ENCODE measurements at places on chromosomes 5 and 9.

GRCh38 chr9:100730086-100730485, 152.2 kb downstream of the CAVIN4 start:
- DNase-seq = no peak

DNA sequence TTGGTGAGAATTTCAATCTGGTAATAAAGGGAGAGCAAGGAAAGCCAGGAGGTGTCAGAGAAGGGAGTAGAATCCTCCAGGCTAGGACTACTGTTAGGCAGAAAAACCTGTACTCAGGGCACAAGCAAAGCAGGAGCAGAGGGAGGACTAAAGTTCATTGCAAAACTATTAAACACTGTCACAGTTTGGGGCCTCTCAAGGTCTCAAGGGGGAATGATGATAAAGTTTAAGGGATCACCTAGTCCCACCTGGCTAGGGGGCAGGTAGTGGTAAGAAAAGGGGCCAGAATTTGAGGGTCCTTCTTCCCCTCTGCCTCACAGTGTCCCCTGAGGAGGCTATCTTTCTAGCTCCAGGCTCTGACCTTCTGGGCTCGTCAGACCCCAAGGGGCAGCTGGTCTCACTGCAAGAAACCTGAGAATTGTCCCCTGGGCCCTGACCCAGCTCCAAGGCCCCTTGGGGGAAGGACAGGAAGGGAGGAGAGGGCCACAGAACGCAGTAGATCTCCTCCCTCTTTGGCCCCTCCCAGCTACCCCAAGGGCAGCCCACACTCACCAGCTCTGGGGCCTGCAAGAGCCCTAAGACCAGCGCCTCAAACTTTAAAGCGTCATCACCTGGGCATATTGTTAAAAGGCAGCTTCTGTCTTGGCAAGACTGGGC, 974 bp downstream of the CCDC69 start:
- DNase-seq = no peak

DNA sequence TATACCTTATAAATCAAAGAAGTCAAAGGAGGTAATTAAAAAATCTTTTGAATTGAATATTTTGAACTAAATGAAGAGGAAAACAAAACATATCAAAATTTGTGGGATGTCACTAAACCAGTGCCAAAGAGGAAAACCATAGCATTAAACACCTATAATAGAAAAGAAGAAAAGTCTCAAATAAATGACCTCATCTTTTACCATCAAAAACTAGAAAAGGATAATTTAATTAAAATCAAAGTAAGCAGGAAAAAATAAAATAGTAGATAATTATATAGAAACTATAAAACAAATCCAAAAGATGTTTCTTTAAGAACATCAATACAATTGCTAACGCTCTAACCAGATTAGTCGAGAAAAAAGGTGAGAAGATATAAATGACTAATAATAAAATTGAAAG, 47.8 kb downstream of the LPAR1 start:
- DNase-seq = no peak

DNA sequence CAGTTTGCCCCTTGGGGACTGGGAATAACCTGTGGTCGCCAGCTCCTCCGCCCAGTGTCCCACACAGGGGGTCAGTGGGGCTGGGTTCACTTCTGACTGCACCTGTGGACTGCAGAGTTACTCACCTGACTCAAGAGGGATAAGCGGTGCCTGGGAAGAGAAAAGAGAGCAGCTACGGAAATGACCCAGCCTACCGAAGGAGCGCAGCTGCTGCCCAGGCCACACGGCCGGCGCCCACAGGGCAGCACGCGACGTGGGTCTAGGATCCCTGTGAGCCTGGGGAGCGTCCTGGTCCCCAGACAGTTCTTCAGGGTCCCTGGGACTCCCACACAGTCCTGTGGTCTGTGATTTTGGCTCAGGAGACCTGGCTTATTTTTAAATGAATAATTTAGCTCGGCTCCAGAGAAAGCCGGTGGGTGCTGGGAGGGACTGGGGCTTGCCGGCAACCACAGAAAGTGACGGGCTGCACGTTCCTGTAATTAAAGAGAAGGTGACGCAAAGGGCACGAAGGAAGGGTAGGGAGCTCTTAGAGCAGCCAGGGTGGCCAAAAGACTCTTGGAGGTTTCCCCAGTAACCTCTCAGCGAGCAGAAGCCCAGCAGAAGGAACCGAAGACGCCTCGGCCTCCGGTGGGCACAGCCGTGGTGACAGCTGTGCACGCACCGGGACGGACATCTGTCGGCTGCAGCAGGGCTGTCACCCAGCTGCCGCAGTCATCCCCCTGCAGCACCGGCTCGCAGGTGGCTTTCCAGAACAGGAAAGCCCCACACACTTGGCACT, 97.5 kb upstream of the FCN2 start:
- no peak for DNase-seq

- DNase-seq = no peak
Observed at GRCh38 chr5:69498384-69498783, 5.8 kb downstream of the OCLN start.

DNA sequence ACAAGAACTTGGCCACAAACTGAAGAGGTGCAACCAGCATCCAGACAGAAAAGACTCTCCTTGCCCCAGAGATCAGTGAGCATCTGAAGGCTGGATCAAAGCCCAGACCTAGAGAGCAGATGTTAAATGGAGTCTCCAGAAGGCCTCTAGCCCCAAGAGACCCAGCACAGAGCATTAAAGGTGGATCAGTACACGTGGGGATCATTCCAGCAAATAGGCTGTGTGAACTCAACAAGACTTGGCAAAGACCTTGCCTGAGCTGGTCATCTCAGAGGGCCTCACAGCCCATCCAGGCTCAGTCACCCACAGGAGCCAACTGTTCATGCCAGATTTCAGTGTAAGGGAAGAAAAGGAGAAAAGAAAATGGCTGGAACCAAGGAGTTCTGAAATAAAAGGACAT, 214.0 kb downstream of the ENC1 start:
- DNase-seq = no peak

DNA sequence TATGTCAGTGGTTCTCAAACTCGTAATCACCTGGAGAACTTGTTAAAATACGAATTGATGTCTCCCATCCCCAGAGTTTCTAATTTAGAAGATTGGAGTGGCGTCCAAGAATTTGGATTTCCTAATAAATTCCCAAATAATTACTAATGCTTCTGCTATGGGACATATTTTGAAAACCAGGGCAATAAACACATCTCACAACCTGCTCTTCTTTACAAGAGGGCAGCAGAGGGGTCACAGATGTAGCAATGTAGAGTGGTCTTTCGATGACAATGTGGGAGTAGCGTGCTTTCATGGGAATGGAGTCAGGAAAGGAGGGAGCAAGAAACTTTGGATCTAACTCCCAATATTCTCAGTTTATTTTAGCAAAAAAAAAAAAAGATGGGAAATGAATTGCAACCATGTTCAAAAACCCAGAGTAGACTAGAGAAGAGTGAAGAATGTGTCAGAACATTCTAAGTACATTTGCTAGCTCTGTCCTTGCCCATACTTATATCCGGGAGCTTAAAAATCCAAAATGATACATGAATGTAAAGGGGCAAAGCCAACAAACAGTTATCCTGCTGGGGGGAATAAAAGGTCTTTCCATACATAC, 33.8 kb upstream of the ALDH1A1 start:
- no peak for DNase-seq

DNA sequence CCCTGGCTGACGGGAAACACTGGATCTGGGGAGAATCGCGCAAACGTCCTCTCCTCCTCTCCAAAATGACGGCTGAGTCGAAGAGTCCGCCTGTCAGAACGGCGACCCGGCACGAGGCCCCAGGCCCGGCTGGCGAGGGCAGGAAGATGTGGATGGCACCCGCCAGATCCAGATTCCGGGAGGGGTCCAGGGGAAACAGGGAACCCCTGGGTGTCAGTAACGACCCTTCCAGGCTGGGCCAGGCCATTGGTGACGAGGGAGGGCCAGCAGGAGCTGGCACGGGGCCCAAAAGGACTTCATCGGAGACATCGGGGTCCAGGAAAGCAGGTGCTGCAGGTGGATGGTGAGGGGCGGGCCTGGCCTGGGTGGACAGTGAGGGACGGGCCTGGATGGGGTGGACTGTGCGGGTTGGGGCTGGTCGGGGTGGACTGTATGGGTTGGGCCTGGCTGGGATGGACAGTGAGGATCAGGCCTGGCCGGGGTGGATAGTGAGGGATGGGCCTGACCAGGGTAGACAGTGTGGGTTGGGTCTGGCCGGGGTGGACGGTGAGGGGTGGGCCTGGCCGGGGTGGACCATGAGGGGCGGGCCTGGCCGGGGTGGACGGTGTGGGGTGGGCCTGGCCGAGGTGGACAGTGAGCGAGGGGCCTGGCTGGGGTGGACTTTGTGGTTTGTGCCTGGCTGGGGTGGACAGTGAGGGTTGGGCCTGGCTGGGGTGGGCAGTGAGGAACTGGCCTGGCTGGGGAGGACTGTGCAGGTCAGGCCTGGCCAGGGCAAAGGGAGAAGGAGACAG, 14.0 kb downstream of the SLC6A3 start:
- DNase-seq = no peak

- no peak for DNase-seq
Observed at GRCh38 chr5:122858451-122858850, 13.0 kb downstream of the SNX24 start.

DNA sequence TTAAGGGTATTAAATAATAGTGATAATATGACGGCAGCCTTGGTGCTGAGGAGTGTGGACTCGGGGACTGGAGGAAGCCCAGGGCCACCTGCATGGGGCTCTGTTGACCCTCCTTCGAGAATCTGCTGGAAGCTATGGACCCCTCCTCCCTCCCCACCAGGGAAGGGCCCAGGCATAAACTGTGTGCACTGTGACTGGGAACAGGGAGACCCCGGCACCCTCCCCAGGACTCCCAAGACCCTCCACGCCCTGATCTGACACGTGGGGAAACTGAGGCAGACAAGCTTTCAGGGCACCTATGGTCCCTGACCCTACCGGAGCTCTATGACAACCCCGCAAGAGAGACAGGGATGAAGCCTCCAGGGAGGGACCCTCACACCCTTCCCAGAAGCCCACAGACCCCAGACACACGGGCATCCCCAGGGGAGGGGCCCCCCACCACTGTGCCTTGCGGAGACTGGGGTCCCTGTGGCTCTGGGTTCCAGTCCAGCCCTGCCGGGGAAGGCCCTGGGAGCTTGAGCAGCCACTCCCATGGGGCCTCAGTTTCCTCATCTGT, 6.5 kb upstream of the EGFL7 start:
- DNase-seq = no peak

GRCh38 chr9:127763918-127764384, 14.5 kb downstream of the SH2D3C start:
- no peak for DNase-seq

- DNase-seq = no peak
Observed at GRCh38 chr9:21852754-21853153, 50.3 kb downstream of the MTAP start.

- no peak for DNase-seq
Observed at GRCh38 chr9:89021154-89021803, 30.0 kb downstream of the S1PR3 start.

GRCh38 chr9:8571643-8572042, 772.1 kb upstream of the DMAC1 start:
- no peak for DNase-seq

DNA sequence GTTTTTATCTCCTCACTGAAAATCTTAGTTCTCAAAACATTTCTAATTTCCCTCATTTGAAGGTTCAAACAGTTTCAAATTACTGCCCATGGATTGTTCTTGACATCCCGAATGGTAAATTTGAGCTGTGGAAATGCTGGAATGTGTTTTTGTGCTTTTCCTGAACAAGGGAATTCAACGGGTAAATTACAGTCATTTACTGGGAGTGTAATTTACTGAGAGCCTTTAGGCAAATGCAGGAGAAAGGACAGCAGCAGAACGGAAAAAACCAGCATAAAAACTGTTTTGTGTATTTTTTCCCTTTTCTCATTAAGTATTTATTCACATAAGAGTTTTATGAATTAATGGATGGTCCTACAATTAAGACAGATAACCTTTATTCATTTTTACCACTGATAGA, 139.2 kb downstream of the PBX3 start:
- DNase-seq = no peak

GRCh38 chr9:34575862-34576596, 13.5 kb downstream of the CNTFR start:
- DNase-seq = no peak

DNA sequence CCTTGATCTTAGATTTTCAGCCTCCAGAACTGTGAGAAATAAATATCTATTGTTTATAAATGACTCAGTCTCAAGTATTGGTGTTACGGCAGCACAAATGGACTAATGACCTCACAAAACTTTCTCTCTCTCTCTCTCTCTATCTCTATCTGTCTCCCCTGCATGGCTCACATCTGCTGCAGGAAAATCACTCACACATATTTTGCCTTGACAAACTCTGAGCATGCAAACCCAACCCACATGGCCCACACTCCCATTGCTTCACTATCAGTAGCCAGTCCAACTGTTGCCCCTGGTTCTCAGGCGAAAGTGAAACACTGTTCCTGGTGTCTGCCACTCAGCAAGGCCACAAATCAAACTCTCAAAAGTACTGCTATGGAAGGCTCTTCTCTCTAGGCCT, 66.4 kb upstream of the PIK3R1 start:
- no peak for DNase-seq

DNA sequence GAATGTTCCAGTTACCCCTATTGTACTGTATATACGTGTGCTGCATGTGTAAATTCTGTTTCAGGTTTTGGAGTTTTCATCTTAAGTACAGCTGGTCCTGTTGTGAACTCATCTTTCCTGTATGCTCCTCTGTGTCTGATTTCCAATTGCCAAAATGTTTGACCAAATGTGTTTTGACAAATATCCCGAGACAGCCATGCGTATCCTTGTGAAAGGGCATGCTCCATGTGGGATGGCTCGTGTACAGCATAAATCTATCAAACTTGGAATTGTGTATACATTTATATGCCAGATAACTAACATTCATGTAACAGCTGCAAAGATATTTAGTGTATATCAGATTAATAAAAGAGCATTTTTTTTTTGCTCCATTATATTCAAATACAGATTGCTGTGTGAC, 69.5 kb upstream of the IQGAP2 start:
- DNase-seq = no peak

DNA sequence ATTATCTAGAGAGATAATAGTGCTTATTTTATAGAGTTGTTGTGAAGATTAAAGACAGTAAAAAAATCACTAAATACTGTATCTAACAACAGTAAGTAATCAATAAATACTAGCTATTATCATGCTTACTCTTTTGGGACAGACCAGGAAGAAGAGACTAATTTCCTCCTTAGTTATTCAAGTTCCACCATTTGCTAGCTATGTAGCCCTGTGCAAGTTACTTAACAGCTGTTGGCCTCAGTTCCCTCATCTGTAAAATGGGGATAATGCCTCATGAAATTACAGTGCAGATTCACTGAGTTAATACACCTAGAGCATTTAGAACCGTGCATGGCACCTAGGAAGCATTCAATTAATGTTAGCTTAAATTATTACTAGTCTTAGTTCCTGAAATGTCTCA, 2.6 kb downstream of the RBM18 start:
- DNase-seq = no peak

DNA sequence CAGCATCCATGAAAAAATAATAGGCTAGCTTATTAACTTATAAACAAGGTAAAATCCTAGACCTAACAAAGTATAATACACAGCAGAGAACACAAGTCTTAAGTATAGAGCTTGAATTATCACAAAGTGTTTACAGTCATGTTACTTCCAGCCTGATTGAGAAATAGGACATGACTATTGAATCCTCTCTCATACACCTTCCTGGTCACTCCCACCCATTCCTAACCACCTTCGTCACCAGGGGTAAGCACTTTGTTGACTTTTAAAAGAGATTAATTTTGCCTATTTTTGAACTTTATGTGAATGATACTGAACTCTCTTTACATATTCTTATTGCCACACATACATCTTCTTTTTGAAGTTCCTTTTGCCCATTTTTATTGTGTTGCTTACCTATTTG, 325.8 kb downstream of the PJA2 start:
- DNase-seq = no peak

GRCh38 chr5:123478546-123478945, 33.4 kb upstream of the CSNK1G3 start:
- DNase-seq = no peak
